Islet precursor cell (in vitro differentiated cells): ENCODE measurements at places on chromosomes 3 and 15.

DNA sequence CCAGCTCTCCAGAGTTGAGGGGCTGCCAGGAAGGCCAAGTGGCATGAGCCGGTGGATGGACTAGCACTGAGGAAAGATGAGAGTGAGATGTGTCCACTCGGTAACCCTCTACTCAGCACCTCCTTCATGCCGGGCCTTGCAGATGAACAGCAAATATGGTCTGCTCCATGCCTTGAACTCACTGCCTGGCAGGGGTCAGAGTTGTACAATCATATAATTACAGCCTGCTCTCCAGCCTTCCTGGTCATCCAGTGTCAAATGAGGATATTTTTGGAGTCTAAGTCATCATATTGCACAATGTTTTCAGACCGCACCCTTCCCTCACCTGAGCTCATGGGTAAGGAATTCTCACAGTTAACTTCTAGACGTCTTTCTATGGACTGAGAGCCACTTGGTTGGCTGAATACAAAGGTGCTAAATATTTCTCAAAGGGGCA lies 4.9 kb downstream of the MGLL start:
- DNase-seq: peak; percentile 73

- peak; percentile 88 for DNase-seq
Observed at GRCh38 chr15:45714590-45715488, 80.0 kb downstream of the SQOR start.

- no peak for DNase-seq
Observed at GRCh38 chr3:17014284-17014683, 129.5 kb downstream of the PLCL2 start.

DNA sequence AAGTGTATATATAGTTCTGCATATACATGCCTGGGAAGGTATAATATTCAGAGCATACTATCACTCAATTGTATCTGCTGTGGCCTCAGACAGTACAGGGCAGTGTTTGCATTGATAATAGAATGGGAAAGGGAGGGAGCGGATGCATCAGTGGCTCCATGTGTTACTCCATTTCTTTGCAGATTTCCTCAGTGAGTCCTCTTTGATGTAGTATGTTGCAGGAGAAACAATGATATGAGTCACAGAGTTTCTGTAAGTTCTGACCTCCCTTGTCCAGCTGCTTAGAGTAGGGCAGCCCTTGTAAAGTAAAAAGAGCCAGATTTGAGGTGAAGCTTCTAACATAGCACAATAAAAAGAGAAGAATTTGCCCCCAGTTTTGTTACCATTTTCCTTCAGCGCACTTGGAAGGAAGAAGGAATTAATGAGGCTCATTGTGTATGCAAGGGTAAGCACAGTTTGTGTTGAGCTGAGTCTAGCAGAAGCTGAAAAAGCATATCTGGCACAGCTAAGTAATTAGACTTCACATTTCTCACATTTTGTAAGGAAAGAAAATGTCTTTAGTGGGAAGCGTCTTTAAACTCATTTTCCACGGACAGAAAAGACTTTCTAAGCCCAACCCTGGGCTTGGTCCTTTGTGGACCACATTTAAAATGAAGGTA lies 555.8 kb upstream of the IL12A start:
- DNase-seq: no peak

DNA sequence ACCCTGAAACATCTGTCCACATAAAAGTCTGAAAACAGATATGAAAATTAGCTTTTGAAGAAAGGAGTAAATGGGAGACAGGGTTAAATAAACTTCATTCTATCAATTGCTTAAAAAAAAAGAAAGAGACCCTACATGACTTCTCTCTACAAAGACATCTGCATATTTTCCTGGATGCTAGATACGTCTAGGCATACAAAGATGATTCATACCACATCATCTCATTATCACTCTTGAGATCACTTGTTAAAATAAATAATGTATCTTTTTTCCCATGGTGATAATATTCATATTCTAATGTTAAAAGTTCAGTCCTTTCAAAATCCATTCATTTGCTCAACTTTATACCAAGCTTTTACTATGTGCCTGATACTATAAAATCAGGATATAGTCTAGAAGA lies 295.8 kb downstream of the MAGI1 start:
- no peak for DNase-seq

GRCh38 chr3:31606453-31606852 lies 73.7 kb downstream of the STT3B start:
- DNase-seq: no peak
